ENCODE measurements at places on chromosomes 12 and 14.

DNA sequence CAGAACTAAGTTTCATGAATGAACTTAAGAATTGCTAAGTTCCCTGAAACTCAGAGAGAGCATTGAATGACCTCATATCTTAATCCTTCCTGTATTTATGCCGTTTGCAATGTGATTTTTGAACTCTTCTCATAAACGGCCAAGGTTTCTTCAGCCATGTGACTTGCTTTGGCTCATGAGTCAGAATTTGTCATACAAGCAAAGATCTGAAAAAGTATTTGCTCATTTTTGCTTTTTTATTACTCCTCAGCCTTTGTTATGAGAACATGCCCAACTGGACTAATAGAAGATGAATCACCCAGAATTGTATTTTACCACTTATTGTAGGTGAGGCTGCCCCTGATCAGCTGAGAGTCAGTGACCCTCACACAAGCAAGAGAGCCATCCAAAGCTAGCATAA lies 693.8 kb downstream of the BCL11B start:
- DNase-seq, result no peak

DNA sequence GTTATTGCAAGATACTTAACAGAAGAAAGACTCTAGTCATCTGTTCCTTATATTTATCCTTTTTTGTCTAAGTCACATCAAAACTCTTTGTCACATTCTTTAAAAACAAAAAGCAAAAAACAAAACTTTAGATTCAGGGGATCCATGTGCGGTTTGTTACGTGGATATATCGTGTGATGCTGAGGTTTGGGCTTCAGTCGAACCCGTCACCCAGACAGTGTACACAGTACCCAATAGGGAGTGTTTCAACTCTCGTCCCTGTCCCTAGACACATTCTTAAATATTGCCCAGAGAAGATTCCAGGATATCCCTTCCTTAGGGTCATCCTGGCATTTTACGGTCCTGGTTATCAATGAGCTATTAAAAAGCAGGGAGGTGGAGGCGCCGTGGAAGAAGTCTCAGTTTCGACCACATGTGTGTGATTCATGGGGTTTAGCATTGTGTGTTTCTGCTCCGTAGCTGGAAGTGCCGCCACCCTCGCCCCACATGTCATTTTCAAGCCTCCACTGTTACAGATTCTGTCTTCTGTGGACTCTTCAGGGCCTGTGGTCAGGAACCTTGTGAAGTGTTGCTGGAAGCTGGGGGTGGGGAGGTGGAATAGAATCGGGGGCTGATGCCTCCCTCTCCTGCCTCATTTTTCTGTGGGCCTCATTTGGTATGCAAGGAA lies 19.9 kb downstream of the CCND2 start:
- peak; percentile 23 for DNase-seq

GRCh38 chr12:91023326-91024004 lies 18.7 kb upstream of the EPYC start:
- DNase-seq, result no peak

DNA sequence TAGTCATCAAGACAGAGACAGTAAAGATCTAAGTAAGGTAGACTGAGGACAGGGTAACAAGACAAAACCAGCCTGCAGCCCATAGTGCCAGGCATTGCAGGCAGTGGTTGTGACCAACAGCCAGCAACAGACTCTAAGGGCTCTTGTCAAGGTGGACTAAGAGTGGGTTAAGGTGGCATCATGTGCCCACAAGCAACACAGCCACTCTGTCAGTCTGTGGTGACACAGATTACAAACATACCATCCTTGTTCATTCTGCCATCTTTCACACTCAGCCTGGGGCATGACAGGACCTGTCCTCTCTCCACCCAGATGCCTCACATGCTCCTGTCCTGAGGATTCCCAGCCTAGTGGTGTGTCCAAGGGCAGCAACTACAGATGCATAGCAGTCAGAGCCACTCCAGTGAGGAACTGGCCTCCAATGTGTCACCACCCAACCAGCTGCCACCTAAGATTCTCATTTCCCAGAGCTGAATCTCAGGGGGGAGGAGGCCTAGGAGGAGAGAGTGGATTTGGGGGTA lies 28.3 kb downstream of the VDR start:
- DNase-seq, result no peak

DNA sequence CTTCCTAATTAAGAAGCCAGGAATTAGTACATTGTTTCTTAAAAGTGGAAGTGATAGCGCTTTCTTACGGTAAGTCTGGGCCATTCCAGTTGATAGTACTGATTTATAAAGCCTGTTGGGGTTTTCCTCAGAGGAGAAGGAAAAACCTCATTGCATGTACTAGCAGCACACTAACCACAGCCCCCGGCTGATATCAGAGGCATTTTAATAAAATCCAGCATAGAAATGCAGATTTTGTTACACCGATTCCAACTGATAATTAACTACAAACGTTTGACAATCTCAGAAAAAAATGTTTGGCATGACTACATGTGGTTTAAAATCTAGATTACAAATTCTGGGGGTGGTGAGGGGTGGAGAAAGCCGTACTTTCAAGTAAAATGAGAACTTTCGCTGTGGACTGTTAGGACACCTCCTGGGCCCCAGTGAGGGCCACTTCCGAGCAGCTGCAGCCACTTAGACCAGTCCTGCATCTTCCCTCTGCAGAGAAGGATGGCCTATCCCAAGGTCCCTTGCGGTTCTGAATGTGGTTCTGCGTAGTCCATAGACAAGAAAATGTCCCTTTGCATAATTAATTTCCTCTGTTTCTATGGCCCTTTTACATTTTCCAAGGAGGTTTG lies 374.4 kb downstream of the NUAK1 start:
- no peak for DNase-seq

DNA sequence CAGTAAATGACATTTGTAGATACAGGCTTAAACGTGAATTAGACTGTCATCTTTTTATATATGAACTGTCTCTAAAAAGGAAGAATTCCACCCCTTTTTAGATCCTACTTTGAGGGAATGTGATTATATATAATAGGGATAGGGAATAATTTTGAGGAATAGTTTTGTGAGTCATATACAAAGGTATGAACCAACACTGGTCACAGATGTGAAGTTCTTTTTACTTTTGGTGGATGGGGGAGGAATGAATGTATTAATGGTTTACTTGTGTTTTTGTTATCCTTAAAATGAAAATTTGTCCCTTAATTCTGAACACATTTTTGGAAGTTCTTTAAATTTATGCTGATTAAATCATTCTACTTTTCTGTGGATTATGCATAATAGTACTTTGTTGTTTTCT lies 30.4 kb downstream of the FRS2 start:
- no peak for DNase-seq

- DNase-seq, result peak; percentile 4
Measured at GRCh38 chr14:63478010-63478409, 65.2 kb downstream of the PPP2R5E start.

- no peak for DNase-seq
Measured at GRCh38 chr12:78579846-78580245, 284.7 kb upstream of the SYT1 start.

DNA sequence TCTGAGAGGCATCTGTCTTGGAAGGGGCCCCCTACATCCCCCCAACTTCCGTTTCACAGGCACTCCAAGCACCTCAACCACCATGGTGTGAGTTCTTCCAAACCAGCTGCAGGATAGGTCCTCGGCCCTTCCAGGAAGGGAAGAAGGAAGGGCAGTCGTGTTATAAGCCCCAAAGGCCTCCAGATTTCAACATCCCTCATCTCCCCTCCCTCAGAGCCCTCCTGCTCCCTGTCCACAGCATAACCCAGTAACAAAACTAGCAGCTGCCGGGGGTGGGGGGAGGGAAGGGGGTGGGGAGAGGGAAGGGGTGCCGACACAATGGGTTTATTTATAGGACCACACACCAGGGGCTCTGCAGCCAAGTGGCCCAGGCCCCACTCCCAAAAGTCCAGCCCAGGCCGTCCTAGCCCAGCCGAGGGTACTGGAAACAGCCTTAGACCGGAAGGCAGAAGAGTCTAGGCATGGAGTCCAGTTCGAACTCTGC lies 18.3 kb downstream of the NCKAP5L start:
- no peak for DNase-seq

DNA sequence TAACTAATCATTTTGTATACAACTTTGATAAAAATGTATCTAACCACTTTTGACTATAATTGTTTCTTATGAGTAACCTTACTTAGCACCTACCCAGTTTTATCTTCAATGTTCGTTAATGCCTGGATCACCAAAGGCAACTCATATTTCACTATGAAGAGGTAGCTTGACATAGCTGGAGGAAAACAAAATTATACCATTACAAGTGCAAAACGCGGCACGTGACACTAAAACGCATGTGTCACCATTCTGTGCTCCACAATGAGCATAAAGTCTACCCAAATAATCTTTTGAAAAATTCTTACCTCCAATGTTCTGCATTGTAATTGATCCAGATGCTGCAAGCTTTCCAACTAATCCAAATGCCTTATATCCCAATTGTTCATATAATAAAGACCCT lies 5.8 kb downstream of the SLC38A2 start:
- no peak for DNase-seq

GRCh38 chr12:54016478-54016964 lies 7.7 kb downstream of the HOXC8 start:
- no peak for DNase-seq

DNA sequence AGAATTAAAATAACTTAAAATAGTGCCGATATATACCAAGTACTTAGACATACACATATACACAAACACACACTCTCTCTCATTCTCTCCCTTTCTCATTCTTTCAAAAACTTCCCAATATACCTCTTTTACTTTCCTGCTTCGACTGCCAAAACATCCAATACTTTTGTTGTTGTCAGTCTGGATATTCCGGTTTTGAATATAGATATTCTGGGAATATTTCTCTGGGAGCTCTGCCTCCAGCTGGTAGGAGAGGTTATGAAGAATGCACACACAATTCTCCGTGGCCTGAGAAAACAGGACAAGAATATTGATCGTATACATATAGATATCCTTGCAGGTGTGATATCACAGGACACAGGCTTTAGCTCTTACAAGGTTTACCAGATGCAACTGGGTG lies 66.6 kb upstream of the YARS2 start:
- no peak for DNase-seq

- no peak for DNase-seq
Measured at GRCh38 chr14:85186082-85186481, 343.9 kb upstream of the FLRT2 start.

- no peak for DNase-seq
Measured at GRCh38 chr12:53507603-53507885, 260 bp upstream of the NPFF start.

- DNase-seq, result peak; percentile 44
Measured at GRCh38 chr12:118120579-118121363, 15.2 kb upstream of the PEBP1 start.

Data from central memory CD4-positive, alpha-beta T cell (primary cell).